ENCODE measurements at places on chromosomes 6 and 20.

DNA sequence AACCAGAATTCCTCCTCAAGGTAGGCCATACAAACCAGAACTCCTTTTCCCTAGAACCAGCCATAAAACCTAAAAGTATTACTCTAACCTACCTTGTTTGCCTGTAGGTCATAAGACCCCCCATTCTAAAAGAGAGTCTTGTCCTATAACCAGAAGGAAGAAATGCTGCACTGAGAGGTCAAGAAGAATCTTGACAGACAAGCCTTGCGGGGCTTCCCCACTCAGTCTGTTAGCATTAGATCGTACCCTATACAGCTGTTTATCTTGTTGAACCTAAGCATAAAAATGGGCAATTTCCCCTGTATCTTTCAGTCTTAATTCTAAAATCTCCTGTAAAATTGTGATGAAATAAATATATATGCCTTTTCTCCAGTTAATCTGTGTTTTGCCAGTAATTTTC lies 52.3 kb upstream of the HFE start:
- no peak for DNase-seq

- DNase-seq: no peak
These were observed 6.0 kb downstream of the CST2 start for GRCh38 chr20:23820493-23820892.

DNA sequence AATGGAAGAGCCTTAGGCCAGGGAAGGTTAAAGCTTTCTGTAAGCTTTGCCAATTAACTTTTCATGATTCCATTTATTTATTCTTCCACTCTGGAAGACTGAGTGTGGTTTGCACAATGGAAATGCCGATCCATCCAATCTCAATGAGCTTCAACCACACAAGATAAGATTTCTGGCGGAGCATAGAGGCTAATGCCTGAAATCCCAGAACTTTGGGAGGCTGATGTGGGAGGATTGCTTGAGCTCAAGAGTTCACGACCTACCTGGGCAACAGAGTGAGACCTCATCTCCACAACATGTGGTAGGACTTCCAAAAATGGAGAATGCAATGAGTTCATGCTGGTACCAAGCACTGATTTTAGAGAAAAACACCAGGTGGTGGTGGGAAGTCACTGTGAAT lies 6.2 kb downstream of the ENPP1 start:
- DNase-seq: no peak

GRCh38 chr6:5072440-5072839 lies 12.7 kb upstream of the PPP1R3G start:
- no peak for DNase-seq

All from GM13977 (cell line).